SHP77 treated with DMSO at 0.1 percent for 48 hours (cell line): ENCODE measurements at places on chromosomes 12 and 14.

DNA sequence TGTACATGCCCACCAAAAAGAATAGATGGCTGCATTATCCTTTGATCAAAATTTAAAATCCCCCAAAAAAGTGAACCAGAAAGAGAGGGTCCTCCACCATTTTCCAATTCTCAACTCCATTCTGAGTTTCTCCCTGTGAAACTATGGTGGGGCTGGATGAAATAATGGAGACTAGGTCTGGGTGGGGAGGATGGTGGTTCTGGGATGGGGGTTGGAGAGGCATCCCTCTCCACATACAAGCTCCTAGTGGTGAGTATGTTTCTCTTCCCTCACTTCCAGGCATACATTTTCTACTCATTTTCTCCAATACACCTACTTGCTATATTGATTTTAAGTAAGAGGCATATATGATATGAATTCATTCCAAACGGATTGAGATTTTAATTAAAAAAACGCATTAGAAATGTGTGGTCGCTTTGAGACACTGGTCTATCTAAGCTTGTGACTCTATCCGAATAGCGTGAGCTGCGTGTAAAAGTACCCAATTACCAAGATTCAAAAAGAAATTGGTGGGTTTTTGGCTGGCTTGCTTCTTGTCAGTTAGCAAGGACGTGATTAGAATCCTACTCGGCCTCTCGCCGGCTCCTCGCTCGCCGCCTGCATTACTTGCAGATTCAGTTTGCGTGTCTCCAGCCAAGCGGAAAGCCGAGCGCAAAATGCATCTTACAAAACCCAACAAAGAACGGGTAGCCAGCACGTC, 3.4 kb downstream of the ASCL1 start:
- peak; percentile 71 for DNase-seq

DNA sequence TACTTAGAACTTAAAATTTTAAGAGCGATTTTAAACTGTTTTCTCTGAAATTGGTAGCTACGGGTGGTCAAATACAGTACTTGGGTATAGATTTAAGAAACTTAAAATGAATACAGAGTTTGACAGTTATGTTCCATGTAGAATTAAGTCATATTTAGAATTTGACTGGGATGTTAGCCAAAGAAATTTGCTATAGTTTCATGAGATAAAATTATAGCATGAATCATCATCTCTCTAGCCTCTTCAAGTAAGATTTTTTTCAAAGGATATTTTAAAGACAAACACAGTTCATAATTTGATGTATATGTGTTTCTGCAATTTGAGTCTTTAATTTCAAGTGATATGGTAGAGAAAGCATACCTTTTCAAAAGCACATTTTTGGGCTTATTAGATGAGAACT, 41.0 kb downstream of the ZCRB1 start:
- no peak for DNase-seq

DNA sequence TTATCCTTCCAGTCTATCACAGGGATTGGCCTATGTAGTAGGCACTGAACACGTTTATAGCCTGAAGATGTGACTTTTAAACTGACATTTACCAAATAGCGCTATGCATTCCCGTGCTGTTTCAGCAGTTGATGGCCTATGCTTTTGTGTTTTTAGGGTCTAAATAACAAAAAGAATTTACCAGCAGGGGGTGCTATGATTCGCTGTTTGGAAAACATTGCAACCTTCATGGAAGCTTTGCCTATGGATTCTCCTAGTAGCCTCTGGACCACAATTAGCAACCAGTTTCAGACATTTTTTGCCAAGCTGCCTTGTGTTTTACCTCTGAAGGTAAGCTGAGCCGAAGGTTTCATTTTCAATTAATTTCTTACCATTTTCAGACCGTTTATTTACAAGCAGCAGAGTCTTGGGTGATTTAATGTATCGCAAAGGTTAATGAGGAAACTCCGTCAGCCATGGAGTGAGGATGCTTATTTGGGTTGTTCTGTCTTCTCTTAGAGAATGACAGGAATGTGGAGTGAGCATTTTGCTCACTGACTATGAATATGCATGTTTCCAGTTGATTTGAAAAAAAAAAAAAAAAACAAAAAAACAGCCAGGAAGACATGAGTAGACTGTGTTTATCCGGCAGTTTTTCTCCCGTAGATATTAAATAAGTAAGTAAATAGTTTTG, 133.1 kb downstream of the PRIMA1 start:
- peak; percentile 29 for DNase-seq

DNA sequence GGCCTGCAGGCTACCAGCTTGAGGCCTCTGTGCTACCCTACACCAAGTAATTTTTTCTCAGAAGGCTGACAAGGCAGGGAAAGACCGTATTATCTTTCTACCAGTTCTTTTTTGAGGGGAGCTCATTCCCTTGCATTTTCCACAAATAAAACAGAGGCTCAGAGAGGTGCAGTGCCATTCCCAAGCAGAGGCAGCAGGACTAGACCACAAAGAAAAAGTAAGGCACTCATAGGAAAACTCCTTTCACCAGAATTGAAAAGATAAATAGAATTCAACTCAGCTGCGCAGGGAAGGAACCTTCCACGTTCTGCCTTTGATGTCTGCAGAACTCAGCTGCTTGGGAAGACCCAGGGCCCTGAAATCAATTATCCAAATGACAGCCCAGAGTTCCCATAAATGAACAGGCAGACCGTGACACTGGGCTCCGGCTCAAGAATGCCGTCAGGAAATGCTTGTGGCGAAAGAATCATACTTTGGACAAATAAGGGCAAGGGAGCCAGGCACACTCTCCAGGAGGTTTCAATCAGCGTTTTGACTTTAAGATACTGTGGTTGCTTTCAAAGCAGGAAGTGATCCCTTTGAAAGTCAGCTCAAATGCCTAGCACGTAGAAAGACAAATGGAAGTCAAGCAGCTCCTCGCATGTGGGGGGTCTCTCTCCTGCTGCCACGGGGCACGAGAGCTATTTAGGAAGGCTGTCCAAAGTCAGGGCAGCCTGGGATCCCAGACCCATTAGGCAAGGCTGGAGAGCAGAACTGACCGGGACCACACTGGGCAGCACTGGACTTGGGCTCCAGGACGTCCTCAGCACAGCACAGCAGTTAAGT, 14.0 kb downstream of the KCTD10 start:
- DNase-seq, result no peak

- DNase-seq, result no peak
Observed at GRCh38 chr12:41769810-41770209, 374.9 kb downstream of the GXYLT1 start.

- DNase-seq, result peak; percentile 19
Observed at GRCh38 chr12:122793685-122794106, 19.3 kb downstream of the CCDC62 start.

DNA sequence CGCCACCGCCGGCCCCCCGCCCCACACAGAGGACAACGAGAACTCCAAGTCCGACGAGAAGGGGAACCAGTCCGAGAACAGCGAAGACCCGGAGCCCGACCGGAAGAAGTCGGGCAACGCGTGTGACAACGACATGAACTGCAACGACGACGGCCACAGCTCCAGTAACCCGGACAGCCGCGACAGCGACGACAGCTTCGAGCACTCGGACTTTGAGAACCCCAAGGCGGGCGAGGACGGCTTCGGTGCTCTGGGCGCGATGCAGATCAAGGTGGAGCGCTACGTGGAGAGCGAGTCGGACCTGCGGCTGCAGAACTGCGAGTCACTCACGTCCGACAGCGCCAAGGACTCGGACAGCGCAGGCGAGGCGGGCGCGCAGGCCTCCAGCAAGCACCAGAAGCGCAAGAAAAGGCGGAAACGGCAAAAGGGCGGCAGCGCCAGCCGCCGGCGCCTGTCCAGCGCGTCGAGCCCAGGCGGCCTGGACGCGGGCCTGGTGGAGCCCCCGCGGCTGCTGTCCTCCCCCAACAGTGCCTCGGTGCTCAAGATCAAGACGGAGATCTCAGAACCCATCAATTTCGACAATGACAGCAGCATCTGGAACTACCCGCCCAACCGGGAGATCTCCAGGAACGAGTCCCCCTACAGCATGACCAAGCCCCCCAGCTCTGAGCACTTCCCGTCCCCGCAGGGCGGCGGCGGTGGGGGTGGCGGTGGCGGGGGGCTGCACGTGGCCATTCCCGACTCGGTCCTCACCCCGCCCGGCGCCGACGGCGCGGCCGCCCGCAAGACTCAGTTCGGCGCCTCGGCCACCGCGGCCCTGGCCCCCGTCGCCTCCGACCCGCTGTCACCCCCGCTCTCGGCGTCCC, 150.9 kb downstream of the EGLN3 start:
- no peak for DNase-seq

DNA sequence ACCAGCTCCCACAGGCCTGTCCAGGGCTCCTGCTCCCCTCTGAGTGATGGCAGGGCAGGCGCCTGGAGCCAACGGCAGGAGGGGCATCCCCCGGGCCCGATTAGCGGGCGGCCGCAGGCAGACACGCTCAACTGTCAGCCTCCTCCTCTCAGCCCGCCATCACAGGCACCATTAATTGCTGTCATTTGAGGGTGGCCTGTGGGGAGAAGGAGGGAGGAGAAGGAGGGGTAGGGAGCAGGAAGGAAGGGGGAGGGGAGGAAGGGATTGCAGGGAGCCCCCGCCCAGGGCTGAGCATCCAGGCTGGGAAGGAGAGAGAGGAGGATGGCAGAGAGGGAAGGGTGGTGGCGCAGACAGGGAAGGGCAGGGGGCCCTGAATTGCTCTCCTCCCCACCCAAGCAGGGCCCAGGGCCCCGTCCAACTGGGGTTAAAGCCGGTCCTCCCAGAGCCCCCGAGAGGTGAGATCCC, 36.1 kb downstream of the NCOR2 start:
- DNase-seq, result no peak

DNA sequence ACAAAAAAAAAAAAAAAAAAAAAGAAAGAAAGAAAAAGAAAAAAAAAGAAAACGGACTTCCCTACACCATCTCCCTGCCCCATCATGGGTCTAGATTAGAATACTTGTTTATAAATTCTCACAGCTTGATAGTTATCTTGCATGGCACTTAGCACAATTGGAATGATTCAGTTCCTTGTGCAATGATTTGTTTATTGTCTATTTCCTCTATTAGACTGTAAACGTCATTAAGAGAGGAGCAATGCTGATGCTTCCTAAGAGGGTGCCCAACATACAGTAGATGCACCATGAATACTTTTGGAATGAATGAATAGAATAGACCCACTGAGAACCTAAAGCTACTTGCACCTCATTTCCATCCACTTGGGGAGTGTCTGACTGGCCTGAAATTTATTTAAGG, 40.8 kb downstream of the PAX9 start:
- no peak for DNase-seq

GRCh38 chr12:55724940-55725309, 3.9 kb downstream of the CD63 start:
- DNase-seq, result no peak

- DNase-seq, result no peak
Observed at GRCh38 chr12:125406131-125406530, 340.9 kb downstream of the AACS start.

- no peak for DNase-seq
Observed at GRCh38 chr12:15741082-15741481, 48.1 kb downstream of the EPS8 start.

- no peak for DNase-seq
Observed at GRCh38 chr12:15700595-15700994, 88.6 kb downstream of the EPS8 start.
